Calu3 (cell line): ENCODE measurements at places on chromosomes 4 and X. TPM values are rescaled to one million over a fixed set of nuclear protein-coding genes. Genes with fewer than 3 reads are reported as not detected.

GRCh38 chr4:165779950-165780670 is 92.9 kb upstream of the TLL1 start:
- DNase-seq = no peak

- DNase-seq = no peak
Observed at GRCh38 chrX:31893525-31893924, 821.7 kb upstream of the FTHL17 start.

- no peak for DNase-seq
Observed at GRCh38 chr4:42710761-42711160, 53.9 kb upstream of the ATP8A1 start.

DNA sequence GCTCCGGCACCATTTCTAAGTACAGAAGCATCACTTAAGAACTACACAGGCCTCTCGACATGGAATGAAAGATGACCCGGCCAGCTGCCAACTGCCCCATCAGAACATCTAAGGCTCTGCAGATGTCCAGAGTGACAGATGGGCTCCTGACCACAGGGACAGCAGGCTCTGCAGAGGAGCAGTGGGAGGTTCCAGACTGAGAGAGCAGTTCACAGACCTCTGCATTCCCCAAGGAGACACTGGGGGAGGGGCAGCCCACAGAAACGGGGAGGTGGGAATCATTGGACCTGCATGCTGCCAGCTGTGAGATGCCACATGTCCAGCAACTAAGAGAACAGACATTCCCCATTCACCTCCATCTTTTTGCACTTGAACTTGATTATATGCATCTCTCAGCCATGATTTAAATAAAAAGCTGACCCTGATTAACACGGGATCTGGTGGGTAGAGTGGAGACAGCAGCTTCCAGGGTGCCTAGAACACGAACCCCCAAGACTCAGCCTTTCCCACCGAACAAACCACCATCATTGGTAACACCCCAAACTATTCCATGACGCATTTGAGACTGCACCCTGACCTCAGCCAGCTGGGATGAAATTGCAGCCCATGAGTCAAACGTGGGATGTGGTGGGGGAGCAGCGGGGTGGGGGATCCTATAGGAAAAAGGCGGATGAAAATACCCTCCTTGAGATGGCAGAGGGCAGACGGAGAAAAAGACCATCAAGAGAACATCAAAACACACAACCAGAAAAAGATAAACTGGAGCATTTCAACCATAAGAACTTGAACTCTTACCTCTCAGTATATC is 47.2 kb downstream of the AFAP1 start:
- DNase-seq = no peak

GRCh38 chr4:93299118-93299517 is 529.4 kb upstream of the ATOH1 start:
- DNase-seq = no peak

GRCh38 chr4:106277140-106277675 is 38.8 kb downstream of the TBCK start:
- no peak for DNase-seq

DNA sequence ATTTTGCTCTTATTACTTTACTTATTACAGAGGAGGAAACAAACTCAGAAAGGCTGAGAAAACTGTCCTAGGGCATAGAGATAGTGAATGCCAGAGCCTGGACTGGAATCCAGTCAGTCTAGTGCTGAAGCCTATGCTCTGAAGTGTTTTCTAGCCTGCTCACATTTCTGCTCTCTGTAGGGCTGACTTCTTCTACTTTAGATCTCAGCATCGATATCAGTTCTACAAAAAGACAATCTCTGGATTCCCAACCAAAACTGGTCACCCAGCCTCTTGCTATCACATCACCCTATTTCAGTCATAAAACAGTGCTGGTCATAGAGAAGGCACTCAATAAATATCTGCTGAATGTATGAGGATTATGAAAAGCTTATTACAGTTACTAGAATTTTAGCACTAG is 87.2 kb downstream of the FAM13A start:
- DNase-seq = no peak

DNA sequence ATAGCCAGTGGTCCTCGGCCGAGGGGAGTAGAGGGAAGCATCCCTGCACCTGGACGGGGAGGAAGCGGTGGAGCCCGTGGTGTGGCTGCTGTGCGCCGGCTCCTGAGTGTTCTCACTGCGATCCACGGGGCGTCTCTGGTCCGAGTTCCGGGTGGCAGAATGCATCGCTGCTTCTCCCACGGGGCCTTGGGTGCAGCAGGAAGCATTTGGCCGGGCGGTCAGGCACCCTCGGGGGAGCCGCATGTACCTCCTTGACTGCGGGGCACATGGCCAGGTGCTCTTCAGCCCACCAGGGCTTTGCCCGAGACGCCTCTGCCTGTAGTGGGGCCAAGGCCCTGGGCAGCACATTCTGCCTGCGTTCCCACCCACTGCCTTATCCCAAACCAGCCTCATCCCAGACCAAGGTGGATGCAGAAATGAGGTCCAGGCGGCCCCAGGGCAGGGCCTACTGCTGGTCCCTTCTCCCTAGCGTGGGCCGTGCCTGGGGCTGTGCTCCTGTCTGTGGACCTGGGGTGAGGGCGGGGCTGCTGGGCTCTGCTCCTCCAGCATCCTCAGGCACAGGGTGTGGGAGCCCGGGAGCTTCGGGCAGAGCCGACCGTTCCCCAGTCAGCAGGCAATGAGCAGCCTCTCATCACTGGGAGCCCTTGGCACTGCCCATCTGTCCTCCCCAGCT is 27.5 kb downstream of the NKX1-1 start:
- no peak for DNase-seq

DNA sequence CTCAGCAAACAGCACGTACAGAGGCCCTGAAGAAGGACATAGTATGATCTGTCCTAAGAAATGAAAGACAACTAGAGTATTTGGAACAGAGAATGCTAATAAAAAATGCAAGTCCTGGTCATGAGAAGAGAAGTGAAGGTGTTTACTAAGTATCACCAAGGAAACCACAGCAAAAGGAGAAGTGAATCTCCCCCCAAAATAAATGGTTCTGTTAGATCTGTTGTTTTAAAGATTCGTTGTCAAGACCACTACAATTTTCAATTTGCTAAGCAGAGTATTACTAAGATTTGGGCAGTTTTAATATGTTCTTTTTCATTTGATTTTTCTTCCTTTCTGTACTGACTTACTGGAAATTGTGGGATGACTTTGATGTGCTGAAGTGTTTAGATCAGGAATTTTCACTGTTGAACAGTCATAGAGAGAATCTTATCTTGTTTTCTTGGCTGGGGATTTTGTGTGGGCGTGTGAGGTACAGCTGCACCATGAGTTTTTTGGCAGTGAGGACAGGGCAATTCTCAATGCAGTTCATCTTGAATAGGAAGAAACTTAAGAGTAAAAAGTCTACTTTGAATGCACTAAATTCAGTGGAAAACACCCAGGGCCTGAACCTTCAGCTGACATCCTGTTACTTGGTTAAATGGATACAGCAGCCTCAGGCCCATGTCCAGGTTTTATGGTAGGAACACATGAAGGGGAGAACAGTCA is 132.2 kb downstream of the STIM2 start:
- no peak for DNase-seq

DNA sequence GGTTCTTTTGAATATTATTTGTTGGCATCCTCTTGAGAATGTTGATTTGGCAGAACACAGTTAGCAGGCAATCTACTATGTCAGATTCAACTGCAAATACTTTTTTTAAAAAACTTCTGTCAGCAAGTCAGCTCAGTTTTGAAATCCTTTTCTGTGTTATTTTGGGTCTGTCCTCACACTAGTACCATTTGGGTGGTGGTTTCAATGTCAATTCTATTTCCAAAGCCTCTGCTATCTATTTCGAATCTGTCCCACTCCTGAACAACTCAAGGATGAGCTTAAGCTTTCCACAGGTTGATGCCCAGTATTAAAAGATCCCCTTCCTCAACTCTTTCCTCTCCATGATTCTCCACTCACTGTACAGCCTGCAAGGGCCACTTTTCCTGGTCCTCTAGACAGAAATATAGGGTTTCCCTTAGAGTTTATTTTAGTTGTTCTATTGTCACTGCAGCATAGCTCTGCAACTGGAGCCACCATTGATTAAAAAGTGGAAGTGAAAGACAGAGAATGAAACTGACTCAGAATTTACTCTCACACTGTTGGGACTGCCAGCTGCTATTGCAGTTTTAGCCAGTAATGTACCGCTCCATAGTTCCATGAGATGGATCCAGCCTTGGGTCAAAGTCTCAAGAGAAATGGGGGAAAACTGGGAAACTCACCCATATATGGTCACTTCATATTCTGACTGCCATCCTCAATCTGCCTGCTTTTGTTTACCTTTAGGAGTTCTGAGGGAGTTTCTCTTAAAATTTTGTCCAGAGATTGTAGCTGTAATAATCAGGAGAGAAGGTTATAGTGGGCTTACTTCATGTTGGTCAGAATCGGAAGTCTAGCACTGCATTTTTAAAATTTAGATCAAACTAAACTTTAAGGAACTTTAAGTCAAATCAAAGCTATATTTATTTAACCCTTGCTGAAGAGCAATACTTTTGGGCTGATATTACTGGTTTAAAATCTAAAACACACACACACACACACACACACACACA is 14.6 kb downstream of the HDX start:
- DNase-seq = no peak

DNA sequence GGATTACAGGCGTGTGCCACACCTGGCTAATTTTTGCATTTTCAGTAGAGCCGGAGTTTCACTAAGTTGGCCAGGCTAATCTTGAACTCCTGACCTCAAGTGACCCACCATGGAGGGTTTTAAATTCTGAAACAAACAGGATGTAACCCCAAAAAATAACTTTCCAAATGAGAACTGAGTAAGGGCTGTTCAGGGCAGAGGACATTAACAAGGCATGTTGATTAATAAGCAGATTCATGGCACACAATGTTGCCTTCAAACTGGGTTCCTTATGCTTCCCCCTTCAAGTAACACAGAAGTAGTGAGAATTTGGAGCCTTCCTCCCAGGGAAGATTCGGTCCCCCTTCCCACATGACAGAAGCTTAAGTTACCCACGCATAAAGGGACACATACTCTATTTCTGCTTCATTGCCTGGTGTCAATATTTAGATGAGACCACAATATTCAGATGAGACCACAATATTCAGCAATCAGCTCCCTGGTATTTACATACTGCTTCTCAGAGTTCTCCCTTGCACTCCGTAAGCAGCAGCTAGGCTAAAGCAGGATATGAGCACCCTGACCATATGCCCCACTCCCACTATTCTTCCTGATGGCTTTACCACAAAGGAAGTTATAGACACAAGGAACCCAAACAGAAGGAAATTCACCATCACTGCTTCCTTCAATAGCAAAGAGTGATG is 21.4 kb downstream of the GRSF1 start:
- DNase-seq = no peak

GRCh38 chr4:185464887-185465286 is 6.6 kb downstream of the CCDC110 start:
- DNase-seq = no peak

GRCh38 chrX:42944381-42944998 is 166.5 kb upstream of the PPP1R2C start:
- DNase-seq = no peak

DNA sequence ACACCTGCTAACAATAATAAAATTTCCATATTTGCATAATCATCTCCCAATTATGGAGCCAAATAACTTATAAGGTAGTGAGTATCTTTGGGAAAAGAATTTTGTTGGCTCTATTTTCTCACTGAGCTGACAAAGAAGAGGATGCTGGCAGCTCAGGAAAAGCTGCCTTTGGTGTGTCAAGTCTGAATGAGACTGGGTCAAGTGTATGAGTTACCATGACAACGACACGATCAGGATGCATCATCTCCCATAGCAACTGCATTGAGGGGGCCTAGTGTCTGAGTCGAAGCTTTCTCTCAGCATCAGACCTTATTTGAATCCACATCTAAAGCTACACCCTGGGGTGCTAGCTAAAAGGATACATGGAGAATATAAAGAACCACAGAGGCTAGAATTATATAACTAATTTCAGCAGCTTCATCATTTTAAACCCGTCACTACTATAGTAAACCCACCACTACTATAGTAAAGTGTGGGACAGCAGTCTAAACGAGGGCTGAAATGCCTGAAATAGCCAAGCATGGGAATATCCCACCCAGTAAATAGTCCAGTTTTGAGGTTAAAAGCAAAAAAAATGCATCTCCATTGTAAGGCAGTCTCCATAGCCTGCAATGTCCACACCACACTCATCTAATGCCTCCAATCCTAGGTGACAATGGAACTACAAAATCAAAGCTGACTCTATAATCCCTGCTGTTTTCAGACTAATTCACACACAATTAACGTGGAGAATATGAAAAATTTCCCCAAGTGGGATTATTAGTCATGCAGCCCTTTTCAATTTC is 16.0 kb downstream of the GSPT2 start:
- no peak for DNase-seq

DNA sequence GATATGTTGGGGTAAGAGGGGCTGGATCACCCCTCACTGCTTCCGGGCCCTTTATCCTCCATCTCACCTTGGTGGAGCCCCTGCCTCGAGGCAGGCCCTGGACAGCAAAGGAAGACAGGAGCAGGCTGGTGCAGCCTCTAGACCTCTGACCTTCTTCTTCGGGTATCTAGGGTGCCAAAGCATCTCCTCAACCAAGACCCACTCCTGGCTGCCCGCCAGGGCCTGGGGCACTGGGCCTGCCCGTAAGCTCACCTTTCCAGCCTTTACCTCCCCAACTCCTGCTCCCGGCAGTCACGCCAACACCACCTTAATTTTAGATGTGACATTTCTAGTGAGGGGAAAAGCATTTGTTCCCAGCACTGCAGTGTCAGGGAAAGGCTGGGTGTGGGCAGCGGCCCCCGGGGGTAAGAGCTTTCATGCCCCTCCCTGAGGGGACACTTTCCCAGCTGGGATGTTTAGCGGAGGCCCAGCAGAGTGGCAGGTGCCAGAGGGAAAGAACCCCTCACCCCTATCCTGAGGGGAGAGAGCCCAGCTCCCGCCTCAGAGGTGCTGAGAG is 6.7 kb downstream of the MAN2B2 start:
- no peak for DNase-seq

GRCh38 chrX:129771266-129771995 is 8.3 kb upstream of the SASH3 start:
- DNase-seq = no peak

GRCh38 chr4:8343262-8343966 is 73.9 kb downstream of the HTRA3 start:
- no peak for DNase-seq

Gene CFAP47
- 0.21 and 1.0 TPM in 2 replicates for total RNA-seq

Gene DMRTC1B
- total RNA-seq = not detected in 2 replicates

Gene SLBP
- 46.1 and 49.3 TPM in 2 replicates for total RNA-seq

Gene CSAG1
- total RNA-seq = not detected in 2 replicates

Gene TEX13C
- not detected in 2 replicates for total RNA-seq

Gene DAPP1
- total RNA-seq = 25.9 and 30.6 TPM in 2 replicates

Gene CYP4V2
- 43.3 and 43.8 TPM in 2 replicates for total RNA-seq

Gene TENM3
- total RNA-seq = 2.3 and 5.9 TPM in 2 replicates

Gene MAOB
- 45.0 and 56.8 TPM in 2 replicates for total RNA-seq

Gene ARHGAP4
- 2.6 and 3.8 TPM in 2 replicates for total RNA-seq

Gene XKRX
- 0.33 and 0.83 TPM in 2 replicates for total RNA-seq

Gene HSFX1
- 1.3 and 3.4 TPM in 2 replicates for total RNA-seq
